ENCODE measurements at places on chromosomes 2 and 18.
A peak's percentile ranks its signal among the peaks of the same experiment; 100 is the strongest.

DNA sequence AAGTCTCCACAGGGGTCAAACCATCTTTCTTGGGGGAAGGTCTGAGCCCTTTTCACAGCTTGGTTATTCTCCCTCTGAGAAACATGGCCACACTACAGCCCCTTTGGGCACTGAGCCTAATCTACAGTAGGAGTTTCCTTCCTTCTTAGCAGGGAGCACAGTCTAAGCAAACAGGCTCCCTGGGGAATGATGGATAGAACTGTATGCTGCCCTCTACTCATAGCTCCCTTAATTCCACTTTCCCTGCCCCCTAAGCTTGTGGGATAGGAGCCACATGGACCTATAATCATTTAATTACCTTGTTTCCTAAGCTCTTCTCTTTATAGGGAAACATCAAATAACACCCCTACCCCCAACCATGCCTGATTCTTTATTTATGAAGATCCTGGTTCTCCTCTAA lies 442.1 kb upstream of the MEX3C start:
- DNase-seq: no peak

DNA sequence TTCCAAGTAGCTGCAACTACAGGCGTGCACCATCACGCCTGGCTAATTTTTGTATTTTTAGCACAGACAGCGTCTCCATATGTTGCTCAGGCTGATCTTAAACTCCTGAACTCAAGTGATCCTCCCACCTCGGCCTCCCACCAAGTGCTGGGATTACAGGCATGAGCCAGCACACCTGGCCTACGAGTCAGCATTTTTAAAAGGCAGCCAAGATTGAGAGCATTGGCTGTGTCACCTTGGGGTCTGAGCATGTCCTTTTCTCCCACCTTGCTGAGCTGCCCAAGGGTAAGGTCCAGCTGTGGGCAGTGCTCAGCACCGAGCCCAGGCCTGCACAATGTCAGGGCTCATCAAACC lies 142.8 kb upstream of the LMAN1 start:
- no peak for DNase-seq

DNA sequence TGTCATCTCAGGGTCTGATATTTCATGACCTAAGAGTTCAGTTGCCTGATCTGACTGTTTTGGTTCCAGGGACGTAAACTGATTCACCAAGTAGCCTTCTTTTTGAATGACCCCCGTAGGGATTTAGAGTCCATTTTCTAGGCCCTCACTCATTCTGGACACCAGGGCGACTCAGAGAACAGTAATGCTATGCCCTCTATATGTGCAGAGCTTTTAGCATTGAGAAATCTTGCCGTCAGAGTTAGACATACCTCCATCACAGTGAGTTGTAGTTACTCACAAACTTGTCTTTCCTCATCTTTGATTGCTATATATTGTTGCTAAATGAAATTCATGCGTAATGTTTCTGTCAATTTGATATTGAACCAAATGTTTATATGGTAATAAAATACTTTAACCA lies 92.3 kb downstream of the OSBPL6 start:
- DNase-seq: no peak

- no peak for DNase-seq
Observed at GRCh38 chr2:11022064-11022463, 110.3 kb downstream of the KCNF1 start.

DNA sequence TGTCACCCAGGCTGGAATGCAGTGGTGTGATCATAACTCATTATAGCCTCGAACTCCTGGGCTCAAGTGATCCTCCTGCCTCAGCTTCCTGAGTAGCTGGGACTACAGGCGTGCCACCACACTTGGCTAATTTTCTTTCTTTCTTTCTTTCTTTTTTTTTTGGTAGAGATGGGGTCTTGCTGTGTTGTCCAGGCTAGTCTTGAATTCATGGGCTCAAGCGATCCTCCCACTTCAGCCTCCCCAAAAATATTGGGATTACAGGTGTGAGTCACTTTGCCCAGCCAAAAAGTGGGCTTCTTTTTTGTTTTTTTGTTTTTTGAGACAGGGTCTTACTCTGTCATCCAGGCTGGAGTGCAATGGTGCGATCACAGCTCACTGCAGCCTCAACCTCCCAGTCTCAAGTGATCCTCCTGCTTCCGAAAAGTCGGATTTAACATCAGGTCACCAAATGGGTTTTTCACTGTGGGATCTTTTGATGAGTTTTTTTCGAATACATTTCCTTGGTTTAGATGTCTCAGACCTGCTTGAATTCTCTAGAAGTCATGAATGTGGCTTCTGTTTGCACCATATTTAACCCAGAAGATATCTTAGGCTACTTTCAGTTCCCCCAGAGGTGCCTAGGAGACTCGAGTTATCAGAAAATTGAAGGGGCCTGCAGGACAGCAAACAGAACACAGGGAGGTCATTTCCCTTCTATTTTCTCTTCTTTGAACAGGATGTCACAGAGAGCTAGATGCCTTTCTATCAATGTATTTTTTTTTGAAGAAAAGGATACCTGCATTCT lies 8.9 kb downstream of the RAB31 start:
- no peak for DNase-seq

DNA sequence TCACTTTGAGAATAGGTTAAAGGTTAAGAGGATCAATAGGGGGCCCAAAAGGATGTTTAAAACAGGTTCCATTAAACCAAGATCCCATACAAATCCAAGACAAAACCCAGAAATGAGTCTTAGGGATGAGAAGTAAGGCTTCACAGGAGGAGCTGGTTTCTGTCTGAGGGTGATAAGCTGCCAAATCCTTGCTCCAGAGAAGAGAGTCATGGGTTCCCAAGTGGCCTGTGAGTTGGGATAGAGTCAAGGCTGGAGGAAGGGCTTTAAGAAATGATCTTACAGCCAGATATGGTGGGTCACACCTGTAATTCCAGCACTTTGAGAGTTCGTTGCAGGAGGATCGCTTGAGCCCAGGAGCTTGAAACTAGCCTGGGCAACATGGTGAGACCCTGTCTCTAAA lies 40.2 kb upstream of the LCLAT1 start:
- no peak for DNase-seq

- no peak for DNase-seq
Observed at GRCh38 chr2:239918749-239919148, 106.4 kb downstream of the NDUFA10 start.

- no peak for DNase-seq
Observed at GRCh38 chr18:36191711-36192110, 4.4 kb downstream of the MOCOS start.

GRCh38 chr2:181594322-181594721 lies 62.6 kb downstream of the CERKL start:
- no peak for DNase-seq

DNA sequence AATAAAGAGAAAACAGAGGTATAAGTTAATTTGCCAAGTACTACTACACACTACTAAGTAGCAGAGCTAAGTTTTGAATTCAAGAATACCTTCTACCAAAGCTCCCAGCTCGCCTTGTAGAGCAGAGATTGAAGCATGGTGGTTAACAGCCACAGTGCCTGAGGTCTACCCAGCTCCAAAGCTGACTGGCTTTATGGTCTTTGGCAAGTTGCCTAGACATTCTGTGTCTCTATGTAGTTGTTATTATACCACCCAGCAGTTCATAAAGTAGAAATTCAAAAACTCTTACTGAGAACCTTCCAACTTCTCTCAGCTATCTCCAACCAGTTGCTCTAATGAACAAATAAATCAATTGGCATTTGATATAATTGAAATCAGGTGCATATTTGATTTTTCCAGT lies 87.8 kb downstream of the PDE11A start:
- no peak for DNase-seq

DNA sequence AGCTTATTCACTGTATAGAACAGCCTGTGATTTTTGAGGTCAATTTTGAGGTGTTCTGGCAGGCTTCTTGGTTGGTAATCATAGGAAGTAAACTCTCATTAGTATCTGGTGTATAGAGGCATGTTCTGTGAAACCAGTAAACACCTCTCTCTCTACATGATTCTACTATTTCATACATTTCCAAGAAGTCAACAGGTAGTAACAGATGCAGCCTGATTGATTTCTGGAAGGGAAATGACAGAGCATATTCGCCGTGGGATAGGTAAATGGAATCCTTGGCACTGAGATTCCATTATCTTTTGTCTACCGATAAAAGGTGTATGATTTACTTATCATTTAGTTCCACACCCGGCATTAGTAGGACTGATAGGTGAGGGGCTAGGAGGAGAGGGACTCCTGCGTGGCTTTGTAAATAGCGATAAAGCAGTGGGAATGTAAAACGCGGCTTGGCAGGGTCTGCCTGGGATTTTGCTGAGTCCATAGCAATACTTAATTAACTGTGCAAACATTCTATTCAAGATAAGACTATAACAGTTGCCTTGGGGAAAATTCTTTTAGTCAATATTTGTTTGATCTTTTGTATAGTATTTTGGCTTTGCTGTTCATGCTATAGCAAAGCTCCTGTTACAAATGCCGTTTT lies 32.3 kb downstream of the LYPD6B start:
- no peak for DNase-seq

GRCh38 chr2:58107803-58108710 lies 61.5 kb downstream of the VRK2 start:
- peak; percentile 70 for DNase-seq

DNA sequence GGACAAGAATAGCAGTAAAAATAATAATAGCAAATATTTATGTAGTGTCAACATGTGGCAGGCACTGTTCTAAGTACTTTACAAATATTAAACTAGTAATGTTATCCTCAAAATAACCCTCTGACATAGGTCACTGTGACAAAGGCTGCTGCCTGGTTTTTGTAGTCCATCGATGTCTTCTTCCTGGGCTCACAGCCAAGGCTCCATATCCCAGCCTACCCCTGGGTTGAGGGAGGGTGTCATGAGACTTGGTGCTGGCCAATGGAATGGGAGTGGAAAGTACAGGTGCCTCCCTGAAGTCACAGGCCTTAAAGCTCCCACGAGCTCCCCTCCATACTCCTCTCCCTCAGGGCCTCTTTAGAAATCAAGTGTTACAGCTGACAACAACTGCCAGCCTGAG lies 159.3 kb downstream of the CYRIA start:
- DNase-seq: no peak

DNA sequence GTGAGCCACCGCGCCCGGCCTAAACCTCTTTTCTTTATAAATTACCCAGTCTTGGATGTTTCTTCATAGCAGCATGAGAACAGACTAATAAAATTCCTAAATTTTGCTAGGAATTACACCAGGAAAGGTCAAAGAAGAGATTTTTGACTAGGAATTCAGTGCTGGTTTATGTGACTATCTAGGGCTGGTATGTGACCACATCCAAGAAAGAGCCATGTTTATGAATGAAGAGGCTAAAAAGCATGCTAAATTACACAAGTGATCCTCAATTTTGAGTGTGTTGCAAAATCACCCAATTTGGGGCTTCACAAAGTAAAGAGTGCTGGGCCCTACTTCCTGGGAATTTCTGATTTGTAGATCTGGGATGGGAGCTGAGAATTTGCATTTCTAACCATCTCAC lies 123.6 kb downstream of the CSRNP3 start:
- no peak for DNase-seq

- no peak for DNase-seq
Observed at GRCh38 chr2:2547451-2547850, 216.4 kb upstream of the MYT1L start.

DNA sequence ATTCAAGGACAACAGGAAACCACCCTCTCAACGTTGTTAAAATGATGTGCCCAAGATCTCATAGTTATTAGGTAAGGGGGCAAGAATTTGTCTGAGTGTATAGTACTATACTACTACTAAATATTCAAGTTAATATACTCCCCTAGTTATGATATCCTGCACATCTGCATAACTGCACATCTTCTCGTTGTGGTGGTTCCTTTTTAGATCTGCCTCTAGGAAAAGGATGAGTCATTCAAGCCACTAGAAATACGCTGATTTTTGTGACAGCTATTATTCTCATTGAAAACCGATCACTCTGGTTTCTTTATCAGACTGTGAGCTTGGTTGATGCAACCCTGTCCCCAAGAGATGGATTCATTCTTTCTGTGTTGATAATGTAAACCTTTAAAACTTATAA lies 1067.0 kb upstream of the FANCL start:
- DNase-seq: no peak

DNA sequence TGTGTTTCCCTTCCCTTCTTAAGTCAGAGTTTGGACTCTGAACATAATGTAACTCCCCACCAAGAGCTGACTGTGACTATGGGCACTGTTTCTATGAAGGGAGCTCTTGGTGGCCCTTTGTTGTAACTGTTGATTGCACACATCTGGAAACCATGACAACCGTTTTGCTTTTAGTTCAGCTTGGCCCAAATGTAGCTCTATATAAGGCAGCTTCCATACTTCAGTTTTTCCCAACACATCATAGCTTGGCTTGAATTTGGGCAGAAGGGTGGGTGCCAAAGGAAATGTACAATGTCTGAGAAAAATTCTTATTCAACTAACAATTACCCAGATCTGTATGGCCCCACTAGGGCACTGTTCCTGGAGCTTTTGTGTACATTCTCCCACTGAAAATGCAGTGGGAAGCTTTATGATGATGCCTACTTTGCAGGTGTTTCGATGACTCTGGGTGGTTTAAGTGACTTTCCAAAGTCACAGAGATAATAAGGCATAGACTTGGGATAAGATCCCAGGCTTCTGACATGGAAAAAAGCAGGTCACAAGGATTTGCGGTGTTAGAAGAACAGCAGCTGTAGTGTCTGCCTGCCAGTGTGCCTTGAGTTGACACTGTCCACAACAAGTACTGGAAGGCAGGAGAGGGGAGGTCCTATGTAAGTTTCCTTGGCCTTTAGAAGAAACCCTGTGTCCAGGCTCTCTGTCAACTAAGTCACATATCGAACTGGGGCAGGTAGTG lies 2.4 kb upstream of the CETN1 start:
- DNase-seq: no peak

DNA sequence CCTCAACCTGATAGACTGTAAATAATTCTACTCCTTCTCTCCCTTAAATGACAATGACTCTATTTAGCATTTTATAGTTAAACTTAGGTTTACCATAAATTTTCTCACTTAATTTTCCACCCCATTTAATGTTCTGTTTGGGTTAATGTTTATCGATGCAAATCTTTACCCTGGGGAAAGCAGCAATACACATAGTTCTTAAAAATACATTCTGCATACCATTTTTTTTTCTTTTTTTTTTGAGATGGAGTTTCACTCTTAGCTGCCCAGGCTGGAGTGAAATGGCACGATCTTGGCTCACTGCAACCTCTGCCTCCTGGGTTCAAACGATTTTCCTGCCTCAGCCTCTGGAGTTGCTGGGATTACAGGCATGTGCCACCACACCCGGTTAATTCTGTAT lies 14.0 kb downstream of the STAM2 start:
- no peak for DNase-seq

DNA sequence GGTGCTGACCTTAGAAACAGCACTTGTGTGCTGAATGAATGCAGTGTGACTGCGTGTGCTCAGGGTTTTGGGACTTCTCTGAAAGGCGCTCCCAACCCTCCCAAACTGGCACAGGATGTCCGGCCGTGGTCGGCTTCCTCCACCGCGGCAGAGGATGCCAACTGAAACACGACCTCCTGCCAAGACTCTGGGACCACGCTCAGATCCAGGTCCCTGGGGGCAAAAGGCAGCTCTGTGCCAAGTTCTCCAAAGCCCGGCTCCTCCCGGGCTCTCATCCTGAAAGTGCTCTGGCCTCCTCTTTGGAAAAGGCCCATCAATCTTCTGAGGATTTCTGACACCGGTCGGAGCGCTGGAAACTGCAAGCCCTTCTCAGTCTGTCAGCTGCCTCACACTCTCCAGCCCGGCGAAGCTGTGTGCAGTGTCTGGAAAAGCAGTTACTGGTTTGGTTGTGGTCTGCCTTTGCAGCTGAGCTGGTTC lies 32.3 kb upstream of the ZBTB7C start:
- no peak for DNase-seq

GRCh38 chr2:178152033-178152432 lies 39.8 kb downstream of the RBM45 start:
- no peak for DNase-seq
